ENCODE measurements at places on chromosomes 4 and X. TPM values are rescaled to one million over a fixed set of nuclear protein-coding genes. Genes with fewer than 3 reads are reported as not detected.

- DNase-seq, result no peak
Observed at GRCh38 chr4:73028621-73029020, 40.9 kb downstream of the COX18 start.

The SMARCA1 gene
- polyA plus RNA-seq, result 112 TPM

DNA sequence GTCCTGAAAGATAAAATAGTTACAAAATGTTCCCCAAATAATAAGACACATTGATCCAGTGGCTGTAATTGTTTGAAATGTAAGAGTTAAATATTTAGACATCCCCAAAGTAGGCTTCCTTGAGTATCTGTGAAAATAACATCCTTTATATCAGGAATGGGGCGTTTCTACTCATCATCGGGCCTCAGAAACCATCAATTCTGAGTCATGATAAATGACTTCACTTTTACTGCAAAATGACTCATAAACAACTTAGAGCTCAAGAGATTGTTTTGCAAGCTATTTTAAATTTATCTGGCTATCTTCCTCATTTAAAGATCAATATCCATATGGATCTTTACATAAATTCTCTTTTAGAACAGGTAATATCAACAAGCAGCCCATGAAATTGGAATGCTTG lies 369.4 kb upstream of the CNKSR2 start:
- DNase-seq, result no peak

The N4BP2 gene
- polyA plus RNA-seq, result 27.8 TPM

GRCh38 chr4:10158333-10158942 lies 41.8 kb upstream of the WDR1 start:
- DNase-seq, result no peak

GRCh38 chrX:75276666-75277065 lies 2.8 kb downstream of the UPRT start:
- DNase-seq, result no peak

Measured in left renal cortex interstitium (tissue), 4 donors.